ENCODE measurements at places on chromosomes 11 and 22. TPM values are rescaled to one million over a fixed set of nuclear protein-coding genes. Genes with fewer than 3 reads are reported as not detected.

- no peak for DNase-seq
These were observed 481.7 kb upstream of the CHORDC1 start for GRCh38 chr11:90704510-90704909.

- no peak for DNase-seq
These were observed 10.3 kb downstream of the CDC42BPG start for GRCh38 chr11:64834031-64834722.

MS4A4E gene
- not detected for total RNA-seq

DNA sequence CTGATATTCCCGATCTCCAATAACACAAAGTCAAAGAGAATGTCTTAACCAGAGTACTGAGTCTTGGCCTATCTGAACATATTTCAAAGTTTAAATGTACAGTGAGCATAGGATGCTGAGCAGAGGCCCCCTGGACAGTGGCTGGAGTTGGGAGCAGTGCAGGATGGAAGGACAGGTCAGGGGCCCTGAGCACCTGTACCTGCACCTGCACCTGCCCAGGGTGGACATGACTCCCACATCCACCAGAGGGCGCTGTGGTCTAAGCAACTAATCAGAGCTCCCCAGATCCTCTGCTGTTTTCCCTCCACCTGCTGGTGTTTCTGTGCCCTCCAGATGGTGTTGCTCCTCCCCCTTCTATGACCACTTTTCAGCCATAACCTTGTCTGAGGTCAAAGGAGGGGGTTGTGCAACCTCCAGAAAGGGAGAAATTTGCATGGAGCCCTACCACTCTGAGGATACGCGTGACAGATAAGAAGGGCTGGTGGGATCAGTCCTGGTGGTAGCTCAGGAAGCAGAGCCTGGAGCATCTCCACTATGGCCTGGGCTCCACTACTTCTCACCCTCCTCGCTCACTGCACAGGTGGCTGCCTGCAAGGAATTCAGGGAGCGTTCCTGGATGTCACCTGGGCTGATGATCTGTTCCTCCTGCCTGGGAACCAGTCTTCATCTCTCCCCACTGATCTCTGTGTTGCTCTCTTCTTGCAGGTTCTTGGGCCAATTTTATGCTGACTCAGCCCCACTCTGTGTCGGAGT lies 49.1 kb upstream of the VPREB1 start:
- DNase-seq, result peak; percentile 91

DNA sequence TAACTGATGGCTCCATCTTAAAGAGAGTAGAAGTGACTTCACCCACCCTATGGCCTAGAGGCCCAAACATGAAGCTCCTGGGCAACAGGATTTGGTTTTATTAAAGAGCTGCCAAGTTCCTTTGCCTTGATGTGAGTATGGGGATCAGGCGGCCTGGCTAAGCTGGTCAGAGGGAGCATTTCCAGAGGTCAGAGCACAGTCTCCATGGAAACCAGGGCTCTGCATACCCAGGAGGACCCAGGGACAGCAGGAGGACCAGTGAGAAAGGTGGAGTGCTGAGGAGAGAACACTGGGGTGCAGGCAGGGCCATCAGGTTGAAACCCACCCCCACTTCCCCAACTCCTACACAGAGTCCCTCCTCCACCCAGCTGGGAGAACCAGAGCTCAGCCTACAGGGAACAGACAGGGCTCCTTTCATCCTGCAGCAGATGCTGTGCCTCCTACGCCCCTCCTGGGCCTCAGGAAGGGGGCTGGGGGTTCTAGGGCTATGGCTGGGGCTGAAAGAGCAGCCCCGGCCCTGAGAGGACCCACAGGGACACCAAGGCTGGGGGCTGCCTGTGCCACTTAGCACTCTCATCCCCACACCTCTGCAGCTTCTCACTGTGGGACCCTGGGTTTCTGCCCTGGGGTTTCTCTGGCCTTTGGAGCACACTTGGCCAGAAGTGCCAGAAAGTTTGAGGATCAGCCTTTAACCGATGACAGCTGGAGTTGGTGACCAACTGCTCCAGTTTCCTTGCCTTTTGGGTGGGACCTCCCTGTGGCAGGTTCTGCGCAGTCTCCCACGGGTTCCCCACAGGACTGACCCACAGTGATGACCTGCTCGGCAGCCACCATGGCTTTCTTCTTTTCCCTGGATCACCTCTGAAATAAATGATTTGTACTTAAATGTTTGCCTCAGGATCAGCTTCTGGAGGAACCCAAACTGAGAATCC lies 13.8 kb upstream of the P2RY6 start:
- peak; percentile 35 for DNase-seq

DNA sequence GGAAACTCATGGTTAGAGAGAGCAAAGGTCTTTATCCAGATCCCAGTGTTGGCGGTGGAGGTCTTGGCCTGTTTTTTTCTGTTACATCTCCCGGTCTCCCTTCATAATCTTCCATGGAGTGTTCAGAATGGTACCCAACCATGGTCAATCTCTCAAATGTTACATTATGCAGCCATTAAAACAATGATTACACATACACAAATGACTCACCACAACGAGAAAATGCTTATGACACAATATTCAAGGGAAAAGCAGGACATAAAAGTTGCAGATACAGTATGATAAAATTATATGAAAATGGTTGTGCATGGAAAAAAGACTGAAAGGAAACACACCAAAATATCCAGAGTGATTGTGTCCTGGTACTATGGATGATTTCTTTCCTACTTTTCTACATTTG lies 17.8 kb upstream of the CSNK1E start:
- DNase-seq, result no peak
